Activated naive CD8-positive, alpha-beta T cell treated with anti-CD3 and anti-CD28 coated beads, Interleukin-2, amount 50 U/mL, for 24 hours (primary cell): ENCODE measurements at places on chromosomes 1 and 21.
A peak's percentile ranks its signal among the peaks of the same experiment; 100 is the strongest.

DNA sequence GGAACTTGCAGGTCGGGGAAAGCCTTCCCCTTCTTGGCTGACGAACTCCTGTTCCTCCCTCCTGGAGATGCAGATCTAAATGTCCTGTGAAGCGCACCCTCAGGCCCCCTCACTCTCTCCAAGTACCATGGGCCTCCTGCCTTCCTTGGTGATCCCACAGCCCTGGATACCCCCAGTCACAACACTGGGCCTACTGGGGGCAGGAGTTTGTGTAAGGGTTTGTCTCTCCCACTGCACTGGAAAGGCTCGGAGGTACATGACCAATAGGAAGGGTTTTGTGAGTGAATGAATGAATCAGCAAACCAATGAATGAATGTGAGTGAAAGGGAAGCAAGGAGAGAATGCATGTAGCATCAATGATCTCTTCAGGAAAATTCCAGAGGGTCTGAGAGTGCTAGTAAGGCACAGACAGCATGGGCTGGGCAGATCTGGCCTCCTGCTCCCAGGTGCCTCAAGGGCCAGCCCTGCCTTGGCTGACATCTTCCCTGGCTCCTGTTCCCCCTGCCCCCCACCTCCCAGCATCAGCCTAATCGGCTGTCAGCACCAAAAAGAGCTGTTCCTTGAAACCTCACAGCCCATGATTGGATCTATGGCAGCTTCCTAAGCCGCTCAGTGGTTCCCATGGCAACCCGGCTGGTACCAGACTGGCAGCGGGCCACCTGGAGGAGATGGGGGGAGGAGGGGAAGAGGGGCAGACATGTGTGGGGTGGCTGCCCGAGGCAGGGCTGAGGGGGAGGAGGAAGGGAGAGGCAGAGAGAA lies 95.8 kb downstream of the VWA5B1 start:
- H3K4me3 ChIP-seq = no peak overlapping the region
- H3K27me3 ChIP-seq = peaks cover 70% of the 10 kb centered on the region
- no peak overlapping the region for H3K27ac ChIP-seq
- no peak for DNase-seq

DNA sequence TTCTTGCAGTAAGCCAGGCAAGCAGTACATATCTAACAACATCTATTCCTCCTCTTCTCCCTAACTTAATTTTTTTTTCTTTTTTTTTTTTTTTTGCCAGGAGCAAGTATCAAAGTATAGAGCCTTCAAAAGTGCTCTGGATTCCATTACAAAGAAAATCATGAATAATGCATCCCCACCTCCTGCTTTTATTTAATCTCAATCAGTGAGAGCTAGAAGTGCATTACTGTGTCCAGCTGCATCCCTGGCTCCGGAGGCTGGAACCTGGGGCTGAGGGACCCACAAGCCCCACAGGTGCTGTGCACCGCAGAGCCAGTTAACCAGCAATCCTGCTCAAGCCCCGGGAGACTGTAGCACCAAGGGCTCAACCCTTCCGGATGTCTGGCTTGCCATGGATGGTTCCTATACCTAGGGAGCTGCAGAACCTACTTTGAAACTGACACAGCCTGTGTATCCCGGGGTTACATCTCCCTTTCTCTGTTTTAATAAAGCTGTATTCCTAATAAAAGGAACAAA lies 455.9 kb upstream of the RUNX1 start:
- peaks cover 34% of the 10 kb centered on the region for H3K4me1 ChIP-seq
- no peaks in the 10 kb centered on the region for H3K36me3 ChIP-seq
- no peak overlapping the region for H3K27ac ChIP-seq
- no peaks in the 10 kb centered on the region for H3K27me3 ChIP-seq
- DNase-seq = no peak
- H3K4me3 ChIP-seq = no peak overlapping the region

- H3K4me3 ChIP-seq = no peak overlapping the region
- no peak overlapping the region for H3K27ac ChIP-seq
- peaks cover 7% of the 10 kb centered on the region for H3K4me1 ChIP-seq
Measured at GRCh38 chr1:230421481-230421880, 4.7 kb downstream of the PGBD5 start.

DNA sequence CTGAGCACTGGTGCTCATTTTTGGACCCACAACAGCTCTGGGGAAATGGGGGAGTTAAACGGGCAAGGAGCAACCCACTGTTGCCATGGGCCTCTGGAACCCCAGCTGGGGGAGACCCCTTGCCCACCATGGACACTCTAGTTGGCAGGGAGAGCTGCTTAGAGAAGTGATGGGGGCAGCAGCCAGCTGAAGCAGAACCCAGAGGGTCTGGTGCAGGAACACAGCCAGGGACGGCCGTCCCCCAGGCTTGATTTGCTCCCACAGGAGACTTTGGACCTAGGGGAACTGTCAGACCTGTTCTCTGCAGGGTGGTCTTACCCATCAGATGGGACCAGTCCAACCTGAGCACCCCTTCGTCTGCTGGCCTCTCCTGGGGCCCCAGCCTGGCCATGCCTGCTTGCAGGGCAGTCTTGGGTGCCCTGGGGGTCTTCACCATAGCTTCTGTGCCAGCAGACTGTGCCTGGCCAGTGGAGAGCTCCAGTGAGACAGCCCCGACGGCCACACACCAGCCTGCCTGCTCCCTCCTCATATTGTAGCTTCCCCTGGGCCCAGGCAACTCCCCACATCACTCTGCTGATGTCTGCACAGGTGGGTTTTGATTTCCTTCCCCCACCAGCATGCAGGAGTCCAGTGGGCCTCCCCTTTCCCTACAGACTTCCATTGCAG lies 11.3 kb downstream of the SPATC1L start:
- peaks cover 15% of the 10 kb centered on the region for H3K36me3 ChIP-seq
- peaks cover 6% of the 10 kb centered on the region for H3K4me1 ChIP-seq
- H3K4me3 ChIP-seq = no peak overlapping the region

GRCh38 chr1:184836141-184836540 lies 81.5 kb upstream of the EDEM3 start:
- H3K36me3 ChIP-seq = peaks cover 8% of the 10 kb centered on the region
- H3K27ac ChIP-seq = no peak overlapping the region
- no peak overlapping the region for H3K4me3 ChIP-seq
- peaks cover 11% of the 10 kb centered on the region for H3K4me1 ChIP-seq

DNA sequence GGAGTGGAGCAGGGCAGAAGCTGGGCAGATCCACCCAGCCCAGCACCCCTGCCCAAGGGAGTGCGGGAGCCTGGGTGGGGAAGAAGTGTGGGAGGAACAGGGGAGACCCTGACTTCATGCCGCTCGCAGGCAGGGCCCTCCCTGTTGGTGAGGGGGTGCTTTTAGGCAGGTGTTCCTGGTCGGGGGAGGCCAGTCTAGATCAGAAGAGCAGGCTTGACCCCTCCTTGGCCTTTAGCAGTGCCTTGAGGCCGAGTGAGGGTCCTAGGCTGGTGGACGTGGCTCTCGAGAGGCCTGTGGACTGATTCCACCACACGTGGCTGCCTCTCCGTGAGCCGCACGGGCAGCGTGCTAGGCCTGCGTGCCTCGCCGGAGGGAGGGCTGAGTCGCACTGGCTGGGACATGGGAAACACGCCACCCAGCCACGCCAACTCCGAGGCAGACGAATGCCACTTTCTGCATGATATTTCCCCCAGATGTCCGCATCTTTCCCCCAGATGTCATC lies 19.4 kb upstream of the COL18A1 start:
- H3K4me1 ChIP-seq = no peaks in the 10 kb centered on the region
- no peak overlapping the region for H3K4me3 ChIP-seq
- H3K36me3 ChIP-seq = no peaks in the 10 kb centered on the region
- DNase-seq = no peak

DNA sequence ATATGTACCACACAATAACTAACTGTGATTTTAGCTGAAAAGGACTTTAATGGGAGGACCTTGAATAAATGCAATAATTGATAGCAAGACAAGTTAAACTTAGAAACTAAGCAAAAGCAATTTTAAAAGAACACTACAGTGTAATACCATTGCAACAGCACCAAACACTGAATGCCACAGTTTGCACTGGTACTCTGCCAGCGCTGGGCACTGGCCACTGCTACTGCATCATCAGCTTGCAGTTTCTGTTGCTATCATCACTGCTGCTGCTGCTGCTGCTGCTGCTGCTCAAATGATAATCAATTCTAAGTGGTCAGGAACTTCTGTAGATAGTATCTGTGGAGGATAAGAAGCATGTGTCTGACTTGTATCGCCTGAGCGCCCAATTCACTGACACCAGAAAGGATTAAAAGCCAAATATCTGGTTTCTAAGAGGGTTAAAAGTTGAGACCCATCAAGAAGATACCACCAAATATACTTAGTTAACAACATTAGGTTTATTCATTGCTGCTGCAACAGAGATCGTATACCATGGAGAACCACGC lies 306.9 kb downstream of the LRRC40 start:
- H3K27ac ChIP-seq = no peak overlapping the region
- H3K27me3 ChIP-seq = no peaks in the 10 kb centered on the region
- no peaks in the 10 kb centered on the region for H3K4me1 ChIP-seq
- H3K36me3 ChIP-seq = no peaks in the 10 kb centered on the region
- H3K4me3 ChIP-seq = no peak overlapping the region
- no peak for DNase-seq

DNA sequence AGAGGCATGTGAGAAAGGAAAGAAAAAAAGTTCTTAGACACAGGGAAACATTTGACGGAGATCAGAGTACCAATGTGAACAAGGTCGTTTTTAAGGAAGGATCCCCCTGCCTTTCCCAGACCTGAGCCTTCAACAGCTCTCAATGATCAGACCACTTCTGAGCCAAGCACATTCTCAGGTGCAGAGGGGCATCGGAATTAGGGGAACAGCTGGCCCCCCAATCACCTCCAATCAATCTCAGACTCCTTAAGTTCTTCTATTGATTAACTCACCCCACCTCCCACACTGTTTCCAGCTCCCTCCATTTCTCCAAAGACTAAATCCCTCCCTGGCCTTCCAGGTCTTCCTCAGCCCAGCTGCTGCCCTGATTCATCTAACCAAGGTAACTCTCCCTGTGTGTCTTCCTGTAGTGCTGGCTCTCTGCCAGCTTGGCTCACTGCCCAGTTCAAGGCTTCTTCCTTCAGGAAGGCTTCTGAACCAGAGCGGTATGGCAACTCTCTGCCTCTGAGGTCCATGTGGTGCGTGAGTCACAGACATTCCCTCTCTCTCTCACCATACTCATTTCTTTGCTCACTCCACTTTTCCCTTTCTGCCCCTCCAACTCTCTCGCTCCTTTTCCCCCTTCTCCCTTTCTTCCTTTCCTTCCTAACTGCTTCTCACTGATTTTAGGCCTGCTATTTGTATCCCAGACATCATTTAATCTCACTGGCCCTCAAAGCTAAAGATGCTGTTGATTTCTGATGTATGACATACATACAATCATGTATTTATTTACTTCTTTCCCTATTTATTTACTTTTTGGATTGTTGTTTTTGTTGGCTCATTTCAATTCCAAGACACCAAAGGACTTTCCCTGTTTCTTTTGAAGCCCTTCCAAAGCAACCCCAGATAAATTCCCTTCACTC lies 18.1 kb downstream of the CFAP45 start:
- no peaks in the 10 kb centered on the region for H3K4me1 ChIP-seq
- H3K36me3 ChIP-seq = no peaks in the 10 kb centered on the region
- DNase-seq = peak; percentile 13
- H3K27me3 ChIP-seq = no peaks in the 10 kb centered on the region
- no peak overlapping the region for H3K4me3 ChIP-seq

DNA sequence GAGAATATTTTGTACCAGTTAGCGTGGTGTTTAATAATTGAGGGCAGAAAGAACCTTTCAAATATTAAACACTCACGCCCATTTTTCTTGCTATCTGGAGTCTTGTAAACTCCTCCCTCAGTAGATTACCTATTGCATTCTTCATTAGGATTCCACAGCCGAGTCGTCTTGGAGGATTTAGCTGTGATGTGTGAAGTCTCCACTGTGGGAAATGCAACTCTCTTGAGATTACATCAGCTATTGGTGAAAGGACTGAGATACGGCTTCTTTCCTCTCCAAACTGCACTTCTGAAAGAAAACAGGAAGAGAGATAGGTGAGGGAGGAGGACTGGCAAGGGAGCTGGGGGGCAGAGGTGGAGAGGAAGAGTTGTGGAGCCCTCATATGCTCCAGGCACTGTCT lies 36.1 kb downstream of the ACTA1 start:
- H3K27ac ChIP-seq = no peak overlapping the region
- H3K27me3 ChIP-seq = peaks cover 28% of the 10 kb centered on the region
- no peaks in the 10 kb centered on the region for H3K4me1 ChIP-seq
- no peaks in the 10 kb centered on the region for H3K36me3 ChIP-seq

GRCh38 chr1:218166268-218166945 lies 118.7 kb upstream of the RRP15 start:
- H3K36me3 ChIP-seq = no peaks in the 10 kb centered on the region
- DNase-seq = no peak
- peaks cover 60% of the 10 kb centered on the region for H3K27me3 ChIP-seq
- H3K4me3 ChIP-seq = no peak overlapping the region
- H3K27ac ChIP-seq = no peak overlapping the region

DNA sequence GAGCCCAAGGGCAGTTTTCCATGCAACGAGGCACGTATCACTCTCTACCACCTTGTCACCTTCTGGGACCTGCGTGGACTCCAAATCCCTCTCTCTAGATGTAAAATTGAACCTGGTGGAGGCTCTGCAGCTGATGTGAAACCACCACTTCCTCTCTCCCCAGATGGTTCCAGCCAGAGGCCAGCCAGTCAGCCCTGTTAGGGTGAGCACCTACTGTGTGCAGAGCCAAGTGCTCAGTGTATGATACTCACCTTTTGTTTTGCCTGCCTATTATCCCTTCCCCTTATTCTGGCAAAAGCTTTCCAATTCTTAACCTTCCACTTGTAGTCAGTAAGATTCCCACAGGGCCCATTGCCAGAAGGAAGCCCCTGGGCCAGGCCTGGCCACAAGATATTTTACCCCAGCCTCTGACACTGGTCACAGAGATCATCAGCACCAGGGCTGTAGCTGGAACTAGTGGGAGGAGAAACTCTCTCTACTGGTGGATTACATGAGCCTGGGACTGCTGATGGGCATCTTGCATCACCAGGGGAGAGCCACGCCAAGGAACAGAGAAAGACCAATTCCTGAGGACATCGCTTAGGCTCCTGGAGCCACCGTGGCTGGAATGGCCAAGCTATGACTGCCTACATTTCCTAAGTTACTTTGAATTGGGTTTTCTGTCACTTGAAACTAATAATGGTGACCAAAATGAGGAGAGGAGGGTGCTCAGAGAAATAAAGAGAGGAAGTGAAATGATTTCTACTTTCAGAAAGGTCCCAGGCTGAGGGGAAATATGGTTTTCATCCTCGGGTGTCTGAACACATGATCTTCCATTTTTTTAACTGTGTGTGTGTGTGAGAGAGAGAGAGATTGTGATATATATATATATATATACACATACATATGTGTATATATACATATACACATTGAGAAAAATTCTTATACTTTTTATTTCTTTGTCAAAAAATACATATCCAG lies 26.6 kb upstream of the RD3 start:
- H3K27me3 ChIP-seq = peaks cover 3% of the 10 kb centered on the region
- no peaks in the 10 kb centered on the region for H3K36me3 ChIP-seq
- no peak overlapping the region for H3K27ac ChIP-seq
- H3K4me1 ChIP-seq = peaks cover 23% of the 10 kb centered on the region
- DNase-seq = no peak

GRCh38 chr1:93463960-93464359 lies 16.0 kb downstream of the FNBP1L start:
- no peaks in the 10 kb centered on the region for H3K4me1 ChIP-seq
- H3K27me3 ChIP-seq = peaks cover 4% of the 10 kb centered on the region
- no peak overlapping the region for H3K27ac ChIP-seq
- H3K4me3 ChIP-seq = no peak overlapping the region
- peaks cover 1% of the 10 kb centered on the region for H3K36me3 ChIP-seq
